ENCODE measurements at places on chromosomes 1 and 21.

GRCh38 chr1:34532113-34532512, 222.7 kb upstream of the GJB5 start:
- no peak overlapping the region for H3K4me3 ChIP-seq
- H3K27me3 ChIP-seq, result no peaks in the 10 kb centered on the region
- no peak overlapping the region for H3K27ac ChIP-seq
- H3K4me1 ChIP-seq, result no peaks in the 10 kb centered on the region
- no peak for DNase-seq

DNA sequence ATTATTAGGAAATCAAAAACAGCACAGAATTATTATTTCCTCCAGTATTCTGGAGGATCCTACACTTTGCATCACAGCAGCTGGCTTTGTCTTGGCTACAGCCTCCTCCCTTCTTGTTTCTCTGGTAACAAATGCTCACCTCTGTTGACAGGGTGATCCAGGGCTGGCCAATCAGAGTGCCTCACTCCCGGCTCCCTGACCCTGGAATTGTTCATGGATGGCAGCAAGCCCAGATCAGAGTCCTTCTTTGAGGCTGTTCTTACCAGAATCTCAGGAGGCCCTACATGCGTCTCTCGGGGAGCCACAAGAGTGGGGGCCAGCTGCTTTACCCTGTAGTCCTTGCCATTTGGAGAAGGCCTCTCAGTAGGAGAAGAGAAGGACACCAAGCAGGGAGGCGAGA, 48.4 kb upstream of the IGSF5 start:
- H3K4me1 ChIP-seq, result no peaks in the 10 kb centered on the region
- no peak overlapping the region for H3K27ac ChIP-seq
- no peak for DNase-seq

DNA sequence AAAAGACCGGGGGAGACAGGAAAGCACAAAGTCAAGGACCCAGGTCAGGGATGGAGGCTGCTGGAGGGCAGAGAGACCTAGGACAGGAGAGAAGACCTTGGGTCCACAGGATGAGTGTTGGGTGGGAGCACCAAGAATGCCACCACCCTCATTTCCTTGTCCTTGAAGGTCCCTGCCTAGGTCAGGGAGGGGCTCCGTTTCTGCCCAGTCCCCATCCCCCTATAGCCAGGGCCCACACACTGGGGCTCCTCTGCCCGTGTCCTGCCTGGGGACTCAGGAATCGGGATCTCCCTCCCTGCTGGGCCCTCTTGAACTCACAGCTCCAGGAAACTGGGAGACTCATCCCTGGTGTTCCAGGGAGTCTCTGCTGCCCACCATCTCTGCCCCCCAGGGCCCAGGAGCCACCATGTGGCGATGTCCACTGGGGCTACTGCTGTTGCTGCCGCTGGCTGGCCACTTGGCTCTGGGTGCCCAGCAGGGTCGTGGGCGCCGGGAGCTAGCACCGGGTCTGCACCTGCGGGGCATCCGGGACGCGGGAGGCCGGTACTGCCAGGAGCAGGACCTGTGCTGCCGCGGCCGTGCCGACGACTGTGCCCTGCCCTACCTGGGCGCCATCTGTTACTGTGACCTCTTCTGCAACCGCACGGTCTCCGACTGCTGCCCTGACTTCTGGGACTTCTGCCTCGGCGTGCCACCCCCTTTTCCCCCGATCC, 584 bp downstream of the TINAGL1 start:
- no peak for DNase-seq
- H3K36me3 ChIP-seq, result no peaks in the 10 kb centered on the region
- peak overlapping the region; percentile 36 for H3K4me3 ChIP-seq
- no peaks in the 10 kb centered on the region for H3K27me3 ChIP-seq
- peak overlapping the region; percentile 79 for H3K27ac ChIP-seq
- no peaks in the 10 kb centered on the region for H3K4me1 ChIP-seq

- H3K27me3 ChIP-seq, result no peaks in the 10 kb centered on the region
- H3K36me3 ChIP-seq, result no peaks in the 10 kb centered on the region
- H3K27ac ChIP-seq, result no peak overlapping the region
- no peak overlapping the region for H3K4me3 ChIP-seq
- H3K4me1 ChIP-seq, result peaks cover 12% of the 10 kb centered on the region
These were observed 54.8 kb downstream of the EVA1C start for GRCh38 chr21:32467291-32467690.

DNA sequence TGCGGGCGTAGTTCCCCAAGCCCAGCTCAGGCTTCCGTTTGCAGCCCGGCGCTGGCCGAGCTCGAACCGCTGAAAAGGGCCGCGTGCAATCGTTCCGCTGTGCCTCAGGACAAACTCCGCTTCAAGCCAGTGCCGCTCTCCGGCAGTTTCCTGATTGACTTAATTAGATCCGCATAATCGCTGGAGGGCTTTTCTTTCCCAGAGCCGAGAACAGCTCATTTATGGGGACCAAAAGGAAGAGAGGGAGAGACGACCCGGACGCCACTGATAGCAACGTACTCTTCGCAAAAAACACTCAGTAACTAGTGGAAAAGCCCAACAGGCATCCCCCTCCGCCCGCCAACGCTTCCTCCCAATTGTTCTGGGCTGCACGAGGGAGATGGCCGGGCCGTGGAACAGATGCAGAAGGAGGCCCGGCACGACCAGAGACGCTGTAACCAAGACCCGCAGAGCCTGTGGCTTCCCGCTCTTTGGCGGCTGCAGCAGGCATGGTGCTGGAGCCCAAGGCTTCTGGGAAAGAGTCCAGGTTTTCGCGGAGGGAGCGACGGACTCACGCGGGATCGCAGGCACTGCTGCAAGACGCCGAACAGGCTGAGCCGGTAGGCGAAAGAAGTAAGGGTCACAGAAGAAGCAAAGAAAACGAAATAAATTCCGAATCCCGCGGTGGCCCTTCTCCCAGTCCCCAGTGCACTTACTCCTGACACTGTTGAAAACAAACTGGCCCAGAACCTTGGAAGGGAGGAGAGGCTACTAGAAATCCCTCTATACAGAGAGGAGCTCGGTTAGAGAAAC, 3.6 kb upstream of the FOXD2 start:
- H3K27ac ChIP-seq, result peak overlapping the region; percentile 33
- H3K27me3 ChIP-seq, result peaks cover 66% of the 10 kb centered on the region
- no peak for DNase-seq
- peaks cover 66% of the 10 kb centered on the region for H3K4me1 ChIP-seq
- H3K4me3 ChIP-seq, result peak overlapping the region; percentile 24

GRCh38 chr21:34129901-34130715, 56.7 kb downstream of the MRPS6 start:
- no peaks in the 10 kb centered on the region for H3K27me3 ChIP-seq
- peaks cover 83% of the 10 kb centered on the region for H3K4me1 ChIP-seq
- no peak overlapping the region for H3K4me3 ChIP-seq
- no peaks in the 10 kb centered on the region for H3K36me3 ChIP-seq

Measured in tibial nerve (tissue), 4 donors.